ENCODE measurements at places on chromosomes 3 and 15.

- no peak for DNase-seq
Measured at GRCh38 chr15:47177177-47177576, 540.1 kb upstream of the SEMA6D start.

DNA sequence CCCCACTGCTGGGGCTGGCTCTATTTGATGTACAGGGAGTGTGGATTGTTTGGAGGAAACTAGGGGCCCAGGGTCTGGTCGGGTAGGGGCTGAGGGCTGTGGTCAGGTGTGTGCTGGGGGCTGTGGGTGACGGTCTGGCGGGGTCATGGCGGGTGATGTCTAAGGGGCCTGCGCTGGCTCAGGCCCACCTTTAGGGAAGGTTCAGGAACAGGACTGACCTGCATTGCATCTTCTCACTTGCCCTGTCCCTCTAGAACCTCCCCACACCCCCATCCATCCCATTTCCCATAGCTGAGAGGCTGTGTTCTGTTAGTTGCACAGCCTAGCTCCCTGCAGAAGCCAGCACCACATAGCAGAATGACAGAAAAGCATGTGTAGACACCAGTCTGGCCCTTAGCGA, 39.1 kb downstream of the SCN5A start:
- no peak for DNase-seq

DNA sequence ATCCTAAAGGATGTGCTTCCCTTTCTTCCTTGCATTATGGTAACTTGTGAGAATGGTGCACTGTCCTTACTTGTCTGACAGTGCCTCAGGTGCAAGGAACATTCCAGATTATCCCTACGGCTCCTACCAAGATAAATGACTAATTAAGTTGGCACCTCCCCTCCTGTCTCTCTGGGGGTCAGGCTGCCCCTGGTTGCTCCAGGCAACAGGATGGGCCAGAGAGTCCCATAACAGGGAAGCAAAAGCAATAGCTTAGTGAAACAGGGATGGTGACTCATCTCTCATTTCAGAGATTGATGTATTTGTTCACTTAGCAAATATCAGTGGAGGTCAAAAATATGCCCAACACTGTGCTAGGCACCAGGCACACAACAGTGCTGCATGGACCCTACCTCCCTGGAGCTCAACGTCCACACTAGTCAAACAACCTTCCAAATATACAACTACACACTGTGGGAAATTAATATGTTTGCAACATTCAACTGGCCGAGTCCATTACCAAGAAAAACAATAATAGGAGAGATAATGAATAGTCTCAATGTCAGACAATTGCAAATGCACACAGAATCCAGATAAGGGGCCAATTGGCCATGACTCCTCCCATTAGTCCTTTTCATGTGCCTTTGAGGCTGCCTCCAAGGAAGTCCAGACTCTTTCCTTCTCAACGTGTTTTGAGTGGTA, 249.0 kb downstream of the TLE3 start:
- DNase-seq, result no peak

GRCh38 chr3:114498539-114499370, 204.9 kb downstream of the TIGIT start:
- DNase-seq, result no peak

- DNase-seq, result no peak
Measured at GRCh38 chr3:121835465-121835801, 424 bp downstream of the EAF2 start.

GRCh38 chr3:171782617-171783016, 27.7 kb downstream of the PLD1 start:
- DNase-seq, result no peak

- DNase-seq, result no peak
Measured at GRCh38 chr3:45411081-45411480, 22.7 kb downstream of the LARS2 start.

DNA sequence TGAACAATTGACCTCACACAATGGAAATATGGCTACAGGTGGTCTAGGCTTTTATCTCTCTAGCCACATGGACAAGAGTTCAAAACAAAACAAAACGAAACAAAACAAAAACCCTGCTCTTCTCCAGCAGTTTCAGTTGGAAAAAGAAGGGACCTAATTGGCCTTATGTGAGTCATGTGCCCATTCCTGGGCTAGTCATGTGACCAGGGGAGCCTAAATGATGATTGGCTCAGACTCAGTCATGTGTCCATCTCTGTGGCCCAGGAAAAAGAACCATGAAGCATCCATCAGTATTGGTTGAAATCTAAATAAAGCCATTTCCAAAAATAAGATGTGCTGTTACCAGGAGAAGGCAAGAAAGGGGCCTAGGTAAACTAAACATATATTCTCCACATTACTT, 96.8 kb downstream of the ANXA2 start:
- no peak for DNase-seq

- DNase-seq, result no peak
Measured at GRCh38 chr3:123383091-123384053, 65.5 kb downstream of the ADCY5 start.

GRCh38 chr3:120163026-120163425, 68.8 kb upstream of the GSK3B start:
- DNase-seq, result no peak

GRCh38 chr3:15731024-15731423, 66.8 kb downstream of the ANKRD28 start:
- no peak for DNase-seq

DNA sequence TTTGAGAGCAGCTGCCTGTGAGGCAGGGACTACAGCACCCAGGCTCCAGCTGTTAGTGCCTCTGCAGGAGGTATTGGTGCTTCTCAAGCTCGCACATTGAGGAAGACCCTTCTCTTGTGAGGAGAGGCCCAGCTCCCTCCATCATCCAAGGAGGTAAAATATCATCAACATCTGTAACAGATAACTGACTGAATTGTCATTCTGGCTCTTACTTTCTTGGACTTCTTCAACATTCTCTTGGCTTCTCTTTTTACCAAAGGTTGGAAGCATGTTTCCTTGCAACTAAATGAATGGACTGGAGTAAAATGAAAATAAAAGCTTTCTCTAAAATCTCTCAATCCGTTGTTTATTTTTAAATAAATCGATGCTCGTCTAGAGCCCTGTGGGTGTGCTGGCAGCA, 53.1 kb upstream of the PXYLP1 start:
- no peak for DNase-seq

GRCh38 chr3:142925140-142925539, 36.3 kb upstream of the PCOLCE2 start:
- no peak for DNase-seq

GRCh38 chr3:33115024-33115768, 1.4 kb downstream of the CRTAP start:
- DNase-seq, result no peak

GRCh38 chr15:51758645-51759044, 7.2 kb downstream of the TMOD2 start:
- DNase-seq, result no peak

DNA sequence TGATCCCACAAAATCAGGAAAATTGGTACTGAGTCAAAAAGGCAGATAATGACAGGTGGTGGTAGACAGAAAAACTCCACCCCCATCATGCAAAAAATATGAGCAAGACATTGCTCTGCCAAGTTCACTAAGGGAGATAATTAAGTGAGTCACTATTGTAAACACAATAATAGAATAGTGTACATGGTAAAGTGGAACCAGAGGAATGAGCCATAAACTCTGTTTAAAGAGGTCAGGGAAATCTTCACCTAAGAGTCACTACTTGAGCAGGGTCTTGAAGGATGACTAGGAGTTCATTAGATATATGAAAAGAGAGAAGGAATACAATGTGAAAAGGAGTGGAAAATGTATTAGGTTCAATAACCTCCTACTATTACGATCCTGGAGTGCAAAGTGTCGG, 213.4 kb upstream of the PEX5L start:
- no peak for DNase-seq

DNA sequence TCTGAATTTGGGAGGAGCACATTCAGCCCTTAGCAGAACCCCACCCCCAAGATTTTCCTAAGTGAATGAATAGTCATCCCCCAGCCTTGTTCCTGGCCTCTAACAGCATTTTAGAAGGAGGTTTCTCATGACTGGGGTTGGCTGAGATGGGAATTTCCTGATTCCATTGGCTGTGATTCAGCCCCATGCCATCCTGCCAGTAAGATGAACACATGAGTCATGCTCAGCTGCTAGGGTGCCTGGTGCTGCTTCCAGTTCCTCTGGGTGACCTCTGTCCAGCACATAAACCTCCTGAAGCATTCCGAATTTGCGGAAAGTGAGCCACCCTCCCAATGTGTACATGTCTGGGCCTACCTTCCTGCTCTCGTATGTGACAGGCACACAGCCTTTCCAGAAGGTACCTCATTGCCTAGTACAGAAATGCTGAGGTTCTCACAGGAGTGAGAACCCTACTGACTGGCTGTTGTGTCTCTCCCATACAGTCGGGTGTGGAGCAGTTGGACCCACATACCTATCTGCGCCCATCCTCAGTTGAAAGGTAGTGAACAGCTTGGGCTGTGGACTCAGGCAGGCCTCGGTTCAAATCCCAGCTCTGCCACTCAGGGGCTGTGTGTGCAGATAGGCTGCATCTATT, 91.7 kb downstream of the APBA2 start:
- DNase-seq, result no peak

DNA sequence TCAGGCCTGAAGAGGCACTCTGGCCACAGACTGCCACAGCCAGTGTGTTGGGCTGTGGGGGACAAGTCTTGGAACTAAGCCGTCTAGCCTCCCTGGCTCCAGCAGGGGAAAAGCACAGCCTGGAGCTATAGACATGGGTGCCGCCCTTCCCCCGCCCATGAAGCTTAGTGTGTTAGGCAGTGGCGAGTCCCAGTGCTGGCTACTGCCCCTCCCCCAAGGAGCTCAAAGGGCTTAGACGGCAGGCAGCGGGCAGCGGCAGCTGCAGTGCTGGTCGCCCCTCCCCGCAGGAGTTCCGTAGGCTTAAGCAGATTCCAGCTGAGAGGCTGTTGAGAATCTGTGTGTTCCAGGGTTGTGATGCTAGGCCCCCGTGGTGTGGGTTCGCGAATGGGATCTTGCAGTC, 135.8 kb upstream of the RORA start:
- DNase-seq, result no peak

DNA sequence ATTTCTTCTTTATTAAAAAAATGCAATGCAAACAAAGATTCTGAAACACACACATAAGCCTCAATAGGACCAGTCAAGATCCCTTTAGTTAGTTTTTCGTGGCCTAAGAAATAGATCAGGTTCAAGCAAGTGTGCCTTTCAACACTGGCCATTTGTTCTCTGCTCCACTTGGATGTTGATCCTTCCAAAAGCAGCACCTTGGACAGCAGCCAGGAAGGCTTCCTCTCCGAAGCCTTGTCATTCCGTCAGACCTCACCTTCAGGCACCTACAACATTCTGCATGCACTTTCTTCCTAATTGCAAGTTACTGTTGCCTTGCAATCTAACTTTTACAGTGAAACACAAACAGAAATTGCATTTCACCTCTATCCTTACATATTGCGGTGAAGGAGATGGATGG, 155.9 kb upstream of the FEZF2 start:
- DNase-seq, result no peak

GRCh38 chr3:55984626-55985025, 483.6 kb downstream of the ERC2 start:
- no peak for DNase-seq

- DNase-seq, result no peak
Measured at GRCh38 chr3:9248522-9249271, 749 bp downstream of the SRGAP3 start.

- DNase-seq, result no peak
Measured at GRCh38 chr3:88312256-88312655, 162.5 kb downstream of the C3orf38 start.

DNA sequence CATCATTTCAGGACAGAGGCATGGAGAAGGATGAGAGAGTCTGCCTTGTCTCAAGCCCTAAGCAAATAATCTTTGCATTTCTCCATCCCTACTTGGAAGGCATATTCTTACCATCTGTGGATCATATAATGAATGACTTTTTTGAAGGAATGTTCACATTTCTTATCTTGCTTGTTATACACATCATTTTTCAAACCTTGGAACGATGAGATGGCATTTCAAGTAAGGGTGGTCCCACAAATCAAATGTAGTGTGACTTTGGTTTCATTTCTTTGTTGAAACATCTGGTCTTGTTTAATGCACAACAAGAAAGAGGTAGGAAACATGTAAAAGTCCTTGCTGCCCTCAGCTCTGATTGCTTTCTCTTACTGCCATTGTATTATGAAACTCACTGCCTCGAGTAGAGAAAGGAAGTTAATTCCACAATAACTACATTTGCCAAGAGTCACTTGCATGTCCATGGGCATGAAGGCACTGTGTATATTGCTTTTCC, 32.1 kb downstream of the RBMS3 start:
- DNase-seq, result no peak

GRCh38 chr3:128784843-128785242, 58.9 kb downstream of the RAB7A start:
- DNase-seq, result no peak

- no peak for DNase-seq
Measured at GRCh38 chr3:194270627-194271459, 80.3 kb downstream of the CPN2 start.

DNA sequence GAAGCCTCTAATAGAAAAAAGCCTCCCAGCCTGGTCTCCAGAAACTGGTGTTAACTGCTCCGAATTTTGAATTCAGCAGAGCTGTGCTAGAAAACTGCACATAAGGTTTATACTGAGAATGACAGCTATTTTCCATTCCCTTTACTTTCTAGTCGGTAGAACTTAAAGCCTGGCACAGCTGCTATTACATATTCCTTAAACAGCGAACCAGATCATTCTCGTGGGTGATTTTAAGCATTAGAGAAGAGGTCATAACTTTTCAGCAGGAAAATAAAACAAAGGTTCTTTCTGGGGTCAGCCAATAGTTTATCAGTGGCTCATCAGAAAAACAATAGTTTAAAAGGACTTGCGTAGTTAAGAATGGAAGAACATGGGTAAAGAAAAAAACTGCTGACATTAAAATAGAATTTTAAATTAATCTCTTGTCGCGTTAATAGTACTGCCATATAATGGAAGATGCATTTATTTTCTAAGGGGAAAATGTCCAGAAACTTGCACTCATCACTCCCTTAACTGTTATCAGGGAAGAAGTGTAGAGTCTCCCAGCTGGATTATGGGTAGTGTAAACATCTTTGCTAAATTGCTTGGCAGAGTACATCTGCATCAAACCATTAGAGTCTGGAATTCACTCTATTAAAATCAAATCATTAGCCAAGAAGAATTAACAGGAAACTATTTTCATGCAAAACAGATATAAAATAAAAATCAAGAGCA, 7.9 kb downstream of the VGLL4 start:
- DNase-seq, result no peak

DNA sequence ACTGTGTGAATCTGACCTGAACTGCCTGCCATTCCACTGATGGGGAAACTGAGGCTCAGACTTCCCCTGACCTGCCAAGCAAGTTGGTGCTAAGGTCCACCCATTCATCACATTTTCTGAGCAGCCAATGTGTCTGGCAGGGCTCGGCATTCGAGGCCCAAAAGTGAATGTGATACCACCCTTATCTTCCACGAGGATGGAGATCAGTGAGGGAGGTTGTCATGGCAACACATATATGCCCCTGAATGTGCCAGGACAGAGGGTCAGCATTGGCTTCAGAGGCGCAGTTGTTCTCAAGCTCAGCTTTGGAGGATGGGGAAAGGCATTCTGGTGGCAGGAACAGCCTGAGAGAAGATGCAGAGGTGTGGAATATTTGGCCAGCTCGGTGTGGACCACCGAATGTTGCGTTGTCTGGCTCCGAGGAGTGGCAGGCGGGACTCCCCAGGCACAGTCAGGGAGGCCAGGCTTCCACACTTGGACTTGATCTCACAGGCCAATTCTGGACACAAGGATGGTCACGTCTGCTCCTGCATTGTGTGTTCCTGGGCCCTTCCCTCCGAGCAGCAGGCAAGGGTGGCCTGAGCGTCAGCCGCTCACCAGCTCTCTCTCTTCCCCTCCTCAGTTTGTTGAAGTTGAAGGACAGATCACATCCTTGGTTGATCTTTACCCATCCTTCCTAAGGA, 63.4 kb downstream of the GRIP2 start:
- DNase-seq, result no peak
